ENCODE measurements at places on chromosomes 1 and 21. TPM values are rescaled to one million over a fixed set of nuclear protein-coding genes. Genes with fewer than 3 reads are reported as not detected.

Gene DENND2C
- 1.3 TPM for total RNA-seq

Gene UMODL1
- total RNA-seq: not detected

DNA sequence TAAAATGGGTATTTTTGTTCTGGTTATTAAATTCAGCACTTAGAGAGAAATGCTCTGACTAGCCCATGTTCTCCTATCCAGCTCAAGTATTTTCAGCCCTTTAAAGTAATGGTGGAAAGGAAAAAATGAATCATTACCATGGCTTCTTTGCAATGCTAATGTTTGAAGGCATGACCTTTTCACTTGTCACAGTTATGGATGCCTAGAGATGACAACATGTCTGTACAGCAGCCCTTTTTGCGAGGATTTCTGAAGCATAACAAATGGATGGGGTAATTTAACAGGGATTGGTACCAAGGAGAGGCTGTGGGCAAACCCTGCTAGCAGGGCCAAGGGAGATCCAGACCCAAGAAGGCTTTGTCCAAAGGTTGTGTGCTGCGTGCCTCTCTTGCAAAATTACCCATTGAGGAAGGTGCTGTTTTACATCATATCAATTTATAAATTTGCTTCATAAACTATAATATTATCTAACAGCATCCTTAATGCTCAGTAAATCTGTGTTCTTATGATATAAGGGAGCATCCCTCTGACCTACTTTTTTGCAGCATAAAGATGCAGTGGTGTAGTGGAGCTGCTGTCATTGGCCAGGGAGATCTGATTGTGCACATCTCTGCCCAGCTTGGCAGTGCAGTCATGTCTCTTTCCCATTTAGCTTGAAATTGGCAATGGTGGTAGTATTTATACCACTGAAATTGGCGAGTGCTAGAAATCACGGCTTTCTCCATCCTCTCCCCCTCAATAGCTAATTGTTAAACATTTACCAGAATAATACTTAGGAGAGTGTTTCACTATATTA, 327.1 kb downstream of the PCP4 start:
- no peak for DNase-seq

Gene HMGB4
- not detected for total RNA-seq

Gene SPRR1B
- not detected for total RNA-seq

Gene CHRNB2
- 0.12 TPM for total RNA-seq

DNA sequence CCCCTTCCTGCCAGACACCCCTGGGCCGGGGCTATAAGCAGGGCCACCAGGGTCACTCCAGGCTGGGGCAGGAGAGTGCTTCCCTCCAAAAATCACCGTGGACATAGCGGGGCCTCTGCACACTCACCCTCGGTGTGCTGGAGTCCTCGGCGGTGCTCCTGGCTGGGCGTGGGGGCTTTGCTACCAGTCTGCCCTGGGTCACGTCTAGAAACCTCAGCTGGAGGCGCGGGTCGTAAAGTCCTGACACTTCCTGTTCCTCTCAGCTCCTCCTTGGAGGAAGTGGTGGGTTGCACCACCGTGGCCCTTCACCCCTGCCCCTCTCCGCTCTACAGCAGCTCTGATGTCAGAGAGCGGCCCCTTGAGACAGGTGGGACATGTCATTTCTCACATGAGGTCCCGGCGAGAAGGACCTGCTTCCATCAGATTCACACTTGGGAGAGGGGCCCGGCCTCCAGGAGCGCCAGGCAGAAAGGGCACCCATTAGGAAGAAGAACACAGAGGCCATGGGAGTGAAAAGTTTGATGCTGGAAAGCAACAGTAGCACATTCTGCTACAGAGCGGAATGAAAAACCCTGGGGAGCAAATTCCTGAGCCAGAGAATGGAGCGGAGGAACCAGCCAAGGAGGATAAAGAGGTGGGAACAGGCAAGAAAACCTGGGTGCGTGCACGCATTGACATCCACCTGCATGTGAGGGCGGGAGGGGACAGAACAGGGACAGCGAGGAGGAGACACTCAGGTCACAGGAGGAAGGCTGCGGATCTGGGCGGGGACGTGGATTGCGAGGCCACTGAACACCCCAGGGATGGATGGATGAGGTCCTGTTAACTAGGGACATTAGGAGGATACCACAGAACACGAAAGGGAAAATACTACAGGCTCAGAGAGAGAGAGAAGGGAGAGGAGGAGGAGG, at the start of gene ITGB2:
ITGB2 (minus strand) TSS at position 206 of the 911 bp plus-strand sequence. CDS start 10,117 bp downstream, outside the sequence.
- DNase-seq: no peak

GRCh38 chr1:234658138-234658537, 48.2 kb upstream of the IRF2BP2 start:
- DNase-seq: no peak

Gene LCE1F
- not detected for total RNA-seq

DNA sequence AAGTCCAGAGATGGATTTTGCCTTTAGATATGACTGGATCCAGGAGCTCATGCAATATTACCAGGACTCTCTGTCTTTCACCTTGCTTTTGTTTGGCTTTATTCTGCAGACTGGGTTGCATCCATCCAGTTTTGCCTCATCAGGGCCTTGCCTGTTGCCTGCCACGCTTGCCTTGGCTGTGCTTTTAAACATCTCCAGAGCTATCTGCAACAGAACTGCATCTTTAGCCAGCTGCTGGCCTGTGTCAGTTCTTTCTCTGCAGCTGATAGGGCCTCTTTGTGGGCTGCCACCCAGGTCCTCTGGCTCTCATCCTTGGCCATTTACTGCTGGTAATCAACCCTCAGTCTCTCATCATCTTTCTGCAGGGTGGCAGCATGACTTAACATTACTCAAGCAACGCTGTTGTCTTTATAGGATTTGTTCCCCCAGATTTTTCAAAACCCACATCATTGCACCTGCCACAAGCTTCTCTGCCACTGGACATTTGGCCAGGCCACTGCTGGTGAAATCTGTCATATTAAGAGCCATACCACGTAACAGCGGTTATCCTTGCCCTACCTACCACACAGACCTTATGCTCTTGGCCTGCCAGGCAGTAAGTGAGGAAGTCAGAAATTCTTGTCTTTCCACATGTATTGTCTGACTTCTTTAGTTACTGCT, 24.4 kb upstream of the HUNK start:
- no peak for DNase-seq

Gene SPRR2G
- total RNA-seq: not detected

DNA sequence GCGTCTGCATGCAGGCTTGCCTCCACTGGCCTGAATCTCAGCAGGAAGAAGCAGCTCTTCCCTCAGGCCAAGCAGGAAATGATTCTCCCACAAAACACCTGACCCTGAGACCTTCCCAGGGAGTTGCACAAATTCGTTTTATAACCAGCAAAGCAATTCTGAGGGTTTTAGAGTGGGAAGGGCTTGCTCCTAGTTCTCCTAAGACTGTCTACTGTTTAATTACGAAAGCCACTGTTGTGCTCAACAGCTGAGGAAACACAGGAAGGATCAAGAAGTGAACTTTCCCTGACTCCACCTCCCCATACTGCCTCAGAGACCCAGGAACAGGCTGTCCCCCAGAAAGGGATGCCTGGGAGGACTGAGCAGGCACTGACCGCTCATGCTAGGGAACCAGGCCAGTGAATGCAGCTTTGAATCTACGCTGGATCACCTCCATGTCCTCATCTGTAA, 37.0 kb upstream of the PUM1 start:
- DNase-seq: no peak

DNA sequence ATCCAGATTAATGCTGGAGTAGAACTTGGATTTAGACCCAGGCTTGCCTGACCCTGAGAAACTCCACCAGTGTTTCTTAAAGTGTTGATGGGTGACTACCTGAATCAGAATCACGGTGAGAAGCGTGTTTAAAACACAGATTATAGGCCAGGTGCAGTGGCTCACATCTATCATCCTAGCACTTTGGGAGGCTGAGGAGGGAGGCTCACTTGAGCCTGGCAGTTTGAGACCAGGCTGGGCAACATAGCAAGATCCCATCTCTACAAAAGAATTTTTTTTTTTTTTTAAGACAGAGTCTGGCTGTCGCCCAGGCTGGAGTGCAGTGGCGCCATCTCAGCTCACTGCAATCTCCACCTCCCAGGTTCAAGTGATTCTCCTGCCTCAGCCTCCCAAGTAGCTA, 56.3 kb upstream of the TENT5B start:
- DNase-seq: no peak

Gene EVI5
- 23.7 TPM for total RNA-seq

DNA sequence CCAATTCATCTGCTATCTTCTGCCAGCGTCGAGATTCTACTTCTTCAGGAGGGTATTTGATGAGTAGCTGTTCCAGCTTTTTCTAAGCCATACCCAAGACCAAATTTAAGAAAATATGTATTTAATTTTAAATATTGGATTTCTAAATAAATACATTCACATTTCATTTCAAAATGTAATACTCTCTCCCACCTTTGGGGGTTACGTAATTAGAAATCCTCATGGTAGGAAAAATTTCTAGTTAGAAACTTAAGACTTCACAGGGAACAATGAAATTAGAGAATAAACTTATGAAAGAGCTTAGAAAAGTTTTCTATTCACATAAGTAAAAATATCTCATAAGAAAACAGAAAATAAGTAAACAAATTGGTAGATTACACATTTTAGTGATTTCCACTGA, 102.9 kb downstream of the ZZZ3 start:
- no peak for DNase-seq

DNA sequence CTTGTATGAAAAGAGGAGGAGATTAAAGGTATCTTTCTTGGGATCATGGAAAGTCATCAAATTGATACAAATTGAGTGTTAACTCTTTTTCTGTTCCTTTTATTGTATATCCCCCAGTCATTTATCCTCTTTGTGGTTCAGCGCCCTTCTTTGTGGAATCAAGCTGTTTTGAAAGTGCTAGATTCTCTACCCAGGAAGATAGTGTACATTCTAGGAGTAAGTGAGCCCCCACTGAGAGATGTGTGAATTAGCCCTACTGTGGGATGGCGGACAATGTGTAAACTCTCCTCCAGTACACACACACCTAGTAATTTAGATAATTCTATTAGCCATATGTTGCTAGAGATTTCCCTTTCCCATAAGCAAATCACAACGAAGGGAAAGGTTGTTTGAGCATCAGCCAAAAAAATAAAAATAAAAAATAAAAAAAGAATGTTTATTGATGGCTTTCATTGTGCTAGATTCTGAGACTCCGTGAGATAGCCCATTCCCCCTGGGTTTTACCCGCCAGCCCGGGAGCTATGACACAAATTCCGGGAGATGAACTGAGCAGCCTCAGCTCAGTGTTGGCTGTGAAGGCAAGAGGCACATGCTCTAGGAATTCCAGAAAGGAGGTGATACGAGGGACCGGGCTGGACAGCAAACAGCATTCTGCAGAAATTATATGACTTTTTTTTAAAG, 378.4 kb upstream of the RUNX1 start:
- no peak for DNase-seq

DNA sequence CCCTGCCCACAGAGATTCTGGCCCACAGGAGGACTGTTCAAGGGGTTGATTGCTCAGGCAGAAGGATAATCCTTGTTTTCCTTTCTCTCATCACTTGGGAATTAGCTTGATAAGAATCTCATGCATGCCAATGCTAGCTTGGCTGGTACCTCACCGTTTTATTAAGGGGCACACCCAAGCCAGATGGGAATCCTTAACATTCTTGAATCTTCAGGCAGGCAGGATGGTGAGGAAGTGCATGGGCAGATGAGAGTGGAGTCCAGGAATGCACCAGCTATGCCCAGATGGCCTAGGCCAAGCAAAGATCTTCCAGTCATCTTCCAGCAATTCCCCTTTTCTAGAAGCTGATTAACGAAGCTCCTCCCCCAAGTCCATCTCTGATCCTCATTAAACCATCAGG, 4.1 kb upstream of the LCE7A start:
- no peak for DNase-seq

Gene FHL3
- total RNA-seq: 55.4 TPM

Gene ACOT11
- 0.93 TPM for total RNA-seq

Gene CELA2A
- not detected for total RNA-seq

GRCh38 chr1:44532567-44532944, 127.5 kb downstream of the RNF220 start:
- no peak for DNase-seq

GRCh38 chr1:156118177-156118868, 3.8 kb downstream of the LMNA start:
- no peak for DNase-seq

DNA sequence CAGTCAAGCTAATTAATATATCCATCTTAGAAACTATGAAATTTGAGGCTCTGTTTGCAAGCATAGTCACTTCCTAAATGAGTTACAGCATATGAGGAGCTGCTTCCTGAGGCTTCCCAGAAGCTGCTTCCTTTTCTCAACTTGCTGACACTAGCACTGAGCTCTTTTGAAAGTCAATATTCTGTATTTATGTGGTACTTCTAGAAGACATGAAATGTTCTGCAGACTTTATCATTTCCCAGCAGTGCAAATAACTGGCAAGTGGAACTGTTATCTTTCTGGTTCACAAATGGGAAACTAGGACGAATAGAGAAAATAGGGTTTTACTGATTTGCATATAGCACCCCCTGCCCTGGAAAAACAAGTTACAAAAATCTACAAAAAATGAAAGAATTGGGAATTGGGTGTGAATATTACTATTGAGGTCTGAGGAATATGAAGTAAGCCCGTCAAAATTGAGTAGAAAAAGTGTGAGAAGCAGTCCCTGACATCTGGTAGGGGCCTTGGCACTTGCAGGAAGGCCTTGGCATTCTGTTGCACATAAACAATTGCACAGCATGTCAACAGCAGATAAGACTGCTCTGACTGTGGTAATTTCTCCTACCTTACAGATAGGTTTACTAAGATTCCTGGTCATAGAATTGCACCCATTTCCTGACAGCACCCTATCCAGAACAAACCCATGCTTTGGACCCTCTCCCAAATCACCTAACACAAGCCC, 7.1 kb downstream of the GIPC2 start:
- DNase-seq: no peak

DNA sequence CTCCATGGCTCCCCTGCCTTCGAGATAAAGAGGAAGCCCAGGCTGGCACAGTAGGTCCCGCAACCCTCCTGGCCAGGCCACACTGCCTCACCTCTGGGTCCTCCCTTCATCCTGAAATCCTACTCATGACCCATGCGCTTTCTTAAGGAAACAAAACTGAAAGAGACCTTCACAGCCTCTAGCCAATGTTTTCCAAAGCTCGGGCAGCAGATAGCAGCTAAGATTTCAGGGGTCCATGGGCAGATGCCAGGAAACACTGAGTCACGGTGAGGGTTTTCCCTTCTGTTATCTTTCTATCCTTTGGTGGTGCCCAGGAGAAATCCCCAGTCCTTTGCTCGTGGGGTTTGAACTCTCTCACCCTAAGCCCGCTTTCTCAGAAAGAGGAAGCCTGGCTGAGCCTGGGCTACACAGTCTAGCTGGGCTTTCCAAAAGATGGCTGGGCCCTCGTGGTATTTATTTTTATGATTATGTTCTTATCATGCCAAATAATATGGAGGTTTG, 26.6 kb downstream of the TTC39A start:
- peak; percentile 56 for DNase-seq

GRCh38 chr1:174964972-174965361, 34.8 kb upstream of the CACYBP start:
- DNase-seq: no peak

- DNase-seq: no peak
Measured at GRCh38 chr1:31791131-31791858, 24.5 kb downstream of the SPOCD1 start.

- DNase-seq: no peak
Measured at GRCh38 chr1:101228424-101229134, 8.2 kb upstream of the S1PR1 start.
